ENCODE measurements at places on chromosomes 3 and 15. TPM values are rescaled to one million over a fixed set of nuclear protein-coding genes. Genes with fewer than 3 reads are reported as not detected.
A peak's percentile ranks its signal among the peaks of the same experiment; 100 is the strongest.

DNA sequence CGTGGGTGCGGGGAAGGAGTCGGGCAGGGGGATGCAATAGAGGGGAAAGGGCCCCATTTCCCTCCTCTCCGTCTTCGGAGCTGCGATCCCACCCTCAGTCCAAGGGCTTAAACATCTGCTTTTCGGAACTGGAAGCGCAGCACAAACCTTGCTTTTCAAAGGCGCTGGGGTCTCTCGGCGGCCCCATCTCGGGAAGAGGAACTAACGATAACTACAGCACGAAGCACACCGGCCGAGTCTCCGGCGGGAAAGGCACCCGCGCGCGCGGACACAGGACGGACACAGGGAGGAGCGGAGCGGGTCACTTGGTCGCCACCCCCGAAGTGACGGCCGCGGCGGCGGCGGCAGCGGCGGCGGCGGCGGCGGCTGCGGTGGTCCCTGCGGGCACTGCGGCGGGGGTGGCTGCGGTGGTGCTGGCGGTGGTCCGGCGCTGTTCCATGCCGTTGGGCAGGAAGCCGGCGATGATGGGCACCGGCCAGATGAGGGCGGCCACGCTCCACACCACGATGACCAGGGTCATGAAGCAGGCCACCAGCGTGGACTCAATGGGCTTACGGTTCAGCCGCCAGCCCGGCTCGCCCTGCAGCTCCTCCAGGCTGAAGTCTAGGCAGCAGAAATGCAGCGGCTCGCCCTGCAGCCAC is 1.1 kb downstream of the TMEM158 start:
- peak; percentile 76 for DNase-seq

The C15orf62 gene
- total RNA-seq: 0.86 TPM

DNA sequence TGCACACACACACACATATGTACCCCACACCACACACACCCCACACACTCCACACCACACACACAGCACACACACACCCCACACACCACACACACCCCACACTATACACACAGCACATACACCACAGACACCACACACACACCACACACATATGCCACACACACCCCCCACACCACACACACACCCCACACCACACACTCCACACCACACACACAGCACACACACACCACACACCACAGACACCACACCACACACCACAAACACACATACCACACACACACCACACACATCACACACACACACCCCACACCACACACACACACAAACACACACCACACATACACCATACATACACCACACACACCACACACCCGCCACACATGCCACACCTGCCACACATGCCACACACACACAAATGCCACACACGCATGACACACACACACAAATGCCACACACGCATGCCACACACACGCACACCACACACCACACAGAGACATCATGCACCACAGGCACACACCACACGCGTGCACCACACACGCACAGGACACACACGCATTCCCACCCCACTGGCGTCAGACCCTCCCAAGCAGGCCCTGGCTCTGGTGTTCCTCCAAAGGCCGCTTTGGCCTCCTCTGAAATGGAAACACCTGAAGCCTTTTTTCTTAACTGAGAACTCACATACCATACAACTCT is 15.7 kb downstream of the CHST13 start:
- no peak for DNase-seq

DNA sequence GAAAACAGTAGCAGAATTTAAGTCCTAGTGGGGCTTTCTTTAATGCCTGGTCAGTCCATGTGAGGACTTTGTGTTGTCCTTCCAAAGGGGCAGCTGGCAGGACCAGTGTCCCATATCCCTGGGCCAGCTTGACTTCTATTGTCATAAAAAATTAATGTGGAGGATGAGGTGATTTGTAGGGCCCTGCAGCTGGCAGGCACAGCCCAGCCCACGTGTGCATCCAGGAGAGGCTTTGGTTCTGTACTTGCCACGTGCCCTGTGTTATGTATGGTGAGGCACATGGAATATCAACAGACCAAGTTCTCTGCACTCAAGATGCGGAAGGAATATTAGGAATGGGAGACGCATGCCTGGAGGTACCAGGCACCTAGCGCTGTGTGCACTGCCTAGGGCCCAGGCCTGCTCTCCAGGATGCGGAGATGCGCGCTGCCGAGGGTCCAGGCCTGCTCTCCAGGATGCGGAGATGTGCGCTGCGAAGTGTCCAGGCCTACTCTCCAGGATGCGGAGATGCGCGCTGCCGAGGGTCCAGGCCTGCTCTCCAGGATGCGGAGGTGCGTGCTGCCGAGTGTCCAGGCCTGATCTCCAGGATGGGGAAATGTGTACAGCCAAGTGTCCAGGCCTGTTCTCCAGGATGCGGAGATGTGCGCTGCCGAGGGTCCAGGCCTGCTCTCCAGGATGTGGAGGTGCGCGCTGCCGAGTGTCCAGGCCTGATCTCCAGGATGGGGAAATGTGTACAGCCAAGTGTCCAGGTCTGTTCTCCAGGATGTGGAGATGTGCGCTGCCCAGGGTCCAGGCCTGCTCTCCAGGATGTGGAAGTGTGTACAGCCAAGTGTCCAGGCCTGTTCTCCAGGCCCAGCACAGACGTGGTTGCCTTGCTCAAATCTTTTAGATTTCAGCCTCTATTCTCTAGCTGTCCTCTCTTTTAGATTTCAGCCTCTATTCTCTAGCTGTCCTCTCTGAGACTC is 183.3 kb upstream of the ROPN1 start:
- DNase-seq: no peak

The NR1D2 gene
- 119 TPM for total RNA-seq

DNA sequence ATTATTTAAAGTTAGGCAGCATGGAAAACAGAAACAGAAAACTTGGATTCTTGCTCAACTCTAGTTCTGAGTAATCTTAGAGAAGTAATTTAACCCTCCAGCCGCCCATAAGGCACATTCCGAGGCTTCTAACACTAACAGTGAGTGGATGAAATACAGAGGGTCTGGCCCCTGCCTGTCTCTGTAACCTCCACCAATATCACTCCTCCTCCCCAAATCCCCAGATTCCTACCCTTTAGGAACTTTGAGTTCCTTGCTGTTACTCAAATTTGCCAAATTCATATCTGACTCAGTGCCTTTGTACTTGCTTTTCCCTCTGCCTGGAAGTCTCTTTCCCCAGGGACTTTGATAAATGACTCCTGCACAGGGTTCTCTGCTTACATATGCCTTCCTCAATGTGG is 112.5 kb upstream of the TGFBR2 start:
- DNase-seq: no peak

The SERINC4 gene
- total RNA-seq: 0.60 TPM
